Lung (tissue), 17 donors: ENCODE measurements at places on chromosomes 1 and 21. TPM values are rescaled to one million over a fixed set of nuclear protein-coding genes. Genes with fewer than 3 reads are reported as not detected.

DNA sequence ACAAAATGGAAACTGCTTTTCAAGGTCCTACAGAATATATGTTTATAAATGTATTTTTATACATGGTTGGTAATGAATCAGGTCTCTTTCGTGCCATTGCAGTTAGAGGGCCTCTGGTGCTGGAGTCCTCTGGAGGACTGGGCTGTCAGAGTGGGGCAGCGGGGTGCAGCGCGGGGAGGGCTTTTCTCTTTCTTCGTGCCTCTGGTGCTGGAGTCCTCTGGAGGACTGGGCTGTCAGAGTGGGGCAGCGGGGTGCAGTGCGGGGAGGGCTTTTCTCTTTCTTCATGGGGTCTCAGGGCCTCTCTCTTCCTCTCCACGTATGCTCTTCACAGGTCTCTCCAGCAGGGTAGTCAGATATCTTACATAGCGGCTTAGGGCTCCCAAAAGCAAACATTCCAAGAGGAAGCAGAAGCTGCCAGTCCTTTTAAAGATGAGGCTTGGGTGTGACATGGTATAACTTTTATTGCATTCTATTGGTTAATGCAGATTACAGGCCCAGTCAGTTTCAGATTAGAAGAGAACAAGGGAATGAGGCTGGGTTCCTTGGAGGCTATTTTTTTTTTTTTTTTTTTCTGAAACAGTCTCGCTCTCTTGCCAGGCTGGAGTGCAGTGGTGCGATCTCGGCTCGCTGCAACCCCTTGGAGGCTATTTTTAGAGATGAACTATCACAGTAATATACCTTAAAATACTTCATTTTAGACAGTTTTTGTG lies 13.1 kb downstream of the SDCCAG8 start:
- DNase-seq: no peak

CYP4X1 gene
- total RNA-seq: 20.4 TPM

DNA sequence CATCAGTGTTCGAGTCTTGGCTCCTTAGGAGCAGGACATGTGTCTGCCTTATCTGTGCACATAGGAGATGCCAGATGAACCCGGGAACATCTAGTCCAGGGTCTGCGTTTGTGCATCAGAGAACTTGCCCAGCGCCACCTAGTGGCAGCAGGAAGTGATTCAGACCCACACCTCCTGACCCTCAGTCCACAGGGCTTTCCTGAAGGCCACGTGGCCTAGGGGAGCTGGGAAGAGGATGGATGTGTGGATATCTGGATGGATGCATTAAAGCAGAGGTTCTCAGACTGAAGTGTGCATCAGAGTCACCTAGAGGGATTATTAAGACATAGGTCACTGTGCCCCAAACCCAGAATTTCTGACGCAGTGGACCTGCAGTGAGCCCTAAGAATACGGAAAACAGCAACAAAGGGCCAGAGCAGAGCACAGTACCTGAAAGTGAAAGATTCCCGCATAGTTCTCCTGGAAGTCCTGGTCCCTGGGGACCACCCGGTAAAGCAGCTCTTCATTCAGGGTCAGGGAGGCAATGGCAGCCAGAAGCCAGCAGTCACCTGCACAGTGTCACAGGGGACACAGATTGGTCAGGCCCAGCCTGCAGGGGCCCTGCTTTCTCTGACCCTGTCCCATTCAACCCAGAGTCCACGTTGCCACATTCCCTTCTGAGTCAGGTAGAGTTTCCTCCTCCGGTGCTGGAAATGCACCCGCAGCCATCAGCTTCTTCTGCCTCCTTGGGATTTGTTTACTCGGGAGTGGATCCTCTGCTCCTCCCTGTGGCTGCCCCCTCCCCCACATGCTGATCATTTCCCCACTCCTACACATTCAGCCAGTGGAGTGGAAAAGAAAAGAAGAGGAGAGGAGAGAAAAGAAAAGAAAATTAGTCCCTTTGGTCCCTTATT lies 37.0 kb downstream of the CAPN8 start:
- peak; percentile 52 for DNase-seq

- DNase-seq: no peak
Measured at GRCh38 chr1:1330366-1331067, 563 bp upstream of the TAS1R3 start.

OR2L13 gene
- total RNA-seq: not detected

ENSA gene
- 133 TPM for total RNA-seq

CYP4A22 gene
- total RNA-seq: 0.18 TPM

DNA sequence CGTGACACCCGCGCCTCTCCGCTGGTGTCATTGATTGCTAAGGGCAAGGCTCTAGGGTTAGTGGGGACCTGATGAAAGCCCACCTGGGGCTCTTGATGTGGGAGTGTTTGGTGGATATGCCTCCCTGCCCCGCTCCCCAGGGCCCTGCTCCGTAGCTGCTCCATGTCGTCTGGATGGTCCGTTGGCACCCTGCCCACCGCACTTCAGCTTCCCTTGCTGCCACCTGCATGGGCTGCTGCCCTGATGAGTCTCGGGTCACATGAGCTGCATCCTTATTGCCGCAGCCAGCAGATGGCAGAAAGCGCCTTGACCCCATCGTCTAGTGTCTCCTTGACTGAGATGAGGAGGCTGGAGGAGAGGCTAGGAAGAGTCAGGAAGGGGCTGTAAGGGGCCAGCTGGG lies 439.4 kb downstream of the CAMTA1 start:
- DNase-seq: no peak

MINDY1 gene
- total RNA-seq: 23.4 TPM

DNA sequence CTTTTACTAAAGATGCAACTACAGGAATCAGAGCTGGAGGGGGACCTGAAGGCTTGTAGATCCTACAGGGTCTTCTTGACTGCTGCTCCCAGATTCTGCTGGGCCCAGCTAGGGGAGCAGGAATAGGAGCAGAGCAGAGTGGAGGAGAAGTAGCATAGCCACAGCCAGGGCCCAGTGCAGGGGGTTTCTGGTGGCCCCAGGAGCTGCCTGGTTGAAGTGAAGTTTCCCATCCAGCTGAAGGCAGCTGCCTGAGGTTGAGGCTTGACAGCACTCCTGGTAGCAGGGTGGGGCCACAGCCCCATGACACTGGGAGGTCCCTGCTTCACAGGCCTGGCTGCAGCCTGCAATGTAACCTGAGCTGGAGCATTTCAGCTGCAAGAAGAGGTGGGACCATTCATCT lies 2.0 kb upstream of the INPP5B start:
- DNase-seq: no peak

DNA sequence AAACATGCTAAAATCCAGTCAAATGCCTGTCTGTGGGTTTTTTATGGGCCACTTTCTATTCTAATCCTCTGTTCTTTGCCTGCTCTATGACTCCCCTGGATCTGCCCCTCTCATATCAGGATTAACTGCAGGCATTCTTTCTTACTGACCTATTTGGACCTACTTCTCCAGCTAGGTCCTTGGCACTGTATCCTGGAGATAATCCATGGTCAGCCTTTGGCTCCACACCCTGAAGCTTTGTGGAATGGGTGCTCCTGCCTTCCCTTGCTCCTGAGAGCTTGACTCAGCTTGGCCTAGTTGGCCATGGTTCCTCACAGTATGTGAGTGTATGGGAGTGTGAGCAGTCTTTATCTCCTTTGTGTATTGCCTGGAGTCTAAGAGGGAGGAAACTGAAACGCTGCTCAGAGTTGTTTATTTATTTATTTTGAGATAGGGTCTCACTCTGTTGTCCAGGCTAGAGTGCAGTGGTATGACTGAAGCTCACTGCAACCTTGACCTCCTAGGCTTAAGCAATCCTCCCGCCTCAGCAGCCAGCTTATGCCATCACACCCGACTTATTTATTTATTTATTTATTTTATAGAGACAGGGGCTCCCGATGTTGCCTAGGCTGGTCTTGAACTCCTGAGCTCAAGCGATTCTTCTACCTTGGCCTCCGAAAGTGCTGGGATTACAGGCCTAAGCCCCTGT lies 28.7 kb upstream of the CDC14A start:
- no peak for DNase-seq

FAM72B gene
- 1.1 TPM for total RNA-seq

GRCh38 chr1:112840631-112841624 lies 115.1 kb downstream of the SLC16A1 start:
- no peak for DNase-seq

LRRIQ3 gene
- 1.4 TPM for total RNA-seq

DNA sequence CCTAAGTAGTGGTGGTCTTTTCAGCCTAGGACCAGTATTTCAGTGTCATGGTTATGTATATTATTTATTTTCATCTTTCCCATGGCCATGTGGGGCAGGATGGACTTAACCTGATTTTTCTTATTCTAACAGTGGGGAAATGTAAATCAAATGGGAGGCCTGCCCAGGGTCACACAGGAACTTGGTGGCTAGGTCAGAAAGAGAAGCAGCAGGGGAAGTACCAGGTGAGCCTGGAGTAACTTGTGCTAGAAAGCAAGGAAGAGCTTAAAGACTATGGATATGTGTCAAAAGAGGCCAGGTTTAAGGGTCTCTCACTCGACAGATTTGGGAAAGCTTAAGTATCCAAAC lies 936 bp downstream of the ZFP69B start:
- DNase-seq: no peak

GRCh38 chr1:206421616-206422340 lies 48.5 kb upstream of the IKBKE start:
- DNase-seq: no peak

DNA sequence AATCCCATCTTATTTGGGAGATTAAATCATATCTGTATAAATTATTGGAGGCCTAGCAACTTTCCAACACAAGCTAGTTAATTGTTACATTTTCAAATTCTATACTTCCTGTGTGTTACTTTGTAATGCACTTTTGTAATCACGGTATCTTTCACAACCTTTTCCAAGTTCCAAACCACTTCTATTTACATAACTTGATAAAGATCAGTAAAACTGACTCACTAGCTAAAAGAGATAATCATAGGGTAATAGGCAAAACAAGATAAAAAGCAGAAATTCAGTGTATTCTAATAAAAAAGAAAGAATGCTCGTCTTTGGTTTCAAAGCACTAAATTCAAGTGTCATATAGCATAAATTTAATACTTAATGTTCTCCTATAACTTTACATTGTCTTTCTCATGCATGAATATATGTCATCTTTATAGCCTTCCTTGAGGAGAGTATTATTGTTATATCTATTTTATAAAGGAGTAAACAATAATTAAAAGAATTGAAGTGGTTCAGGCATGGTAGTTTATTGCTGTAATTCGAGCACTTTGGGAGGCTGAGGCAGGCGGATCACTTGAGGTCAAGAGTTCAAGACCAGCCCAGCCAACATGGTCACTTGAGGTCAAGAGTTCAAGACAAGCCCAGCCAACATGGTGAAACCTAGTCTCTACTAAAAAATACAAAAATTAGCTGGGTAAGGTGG lies 66.4 kb downstream of the RGS13 start:
- DNase-seq: no peak

- no peak for DNase-seq
Measured at GRCh38 chr1:109369167-109369746, 28.5 kb downstream of the SORT1 start.

- DNase-seq: no peak
Measured at GRCh38 chr1:207134581-207134980, 30.5 kb downstream of the C4BPA start.

GRCh38 chr1:1033009-1033587 lies 13.2 kb downstream of the AGRN start:
- DNase-seq: peak; percentile 84

DNA sequence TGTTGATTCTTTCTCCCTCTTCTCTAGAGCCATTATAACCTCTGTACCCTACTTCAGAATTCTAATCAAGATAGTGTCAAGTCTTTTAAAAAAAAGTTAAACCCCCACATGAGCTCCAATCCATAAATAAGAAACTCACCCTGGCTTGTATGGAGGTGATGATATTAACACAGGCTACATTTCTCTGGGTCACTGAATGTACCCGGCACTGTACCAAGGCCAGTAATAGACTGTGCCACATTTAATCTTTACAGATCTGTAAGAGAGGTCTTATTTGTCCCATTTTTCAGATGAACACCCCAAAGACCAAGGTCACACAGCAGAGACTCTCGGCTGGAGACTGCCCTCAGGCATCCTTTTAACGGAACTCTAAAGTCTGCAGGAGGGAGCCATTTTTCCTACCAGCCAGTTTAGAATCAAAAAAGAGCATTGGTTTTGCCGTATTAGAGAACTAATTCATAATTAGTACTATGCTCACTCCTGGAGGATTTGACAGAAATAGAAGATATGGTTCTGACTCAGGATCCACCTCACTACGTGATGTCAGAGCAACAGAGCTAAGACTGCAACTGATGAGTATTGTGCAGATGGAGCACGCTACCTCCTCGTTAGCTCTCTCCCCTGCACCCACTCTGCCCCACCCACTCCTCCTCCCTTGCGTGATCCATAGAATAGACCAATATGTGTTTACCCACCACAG lies 217.2 kb upstream of the HOOK1 start:
- DNase-seq: no peak

DNA sequence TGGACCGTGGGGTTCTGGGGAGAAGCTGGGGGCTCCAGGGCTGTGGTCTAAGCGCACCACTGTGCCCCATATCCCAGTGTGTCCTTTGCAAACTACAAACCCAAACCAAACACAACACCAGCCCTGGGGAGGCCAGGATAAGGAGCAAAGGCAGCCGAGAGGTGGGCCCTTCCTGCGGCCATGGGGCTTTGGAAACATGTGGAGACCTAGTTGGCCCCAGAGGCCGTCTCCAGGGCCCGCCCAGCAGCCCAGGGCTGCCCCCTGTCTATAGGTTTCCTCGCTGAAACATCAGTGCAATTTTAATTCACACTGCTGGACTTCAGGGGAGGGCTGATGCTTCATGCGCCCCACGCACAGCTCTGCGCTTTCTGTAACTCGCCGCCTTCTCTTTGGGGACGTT lies 61.3 kb downstream of the PRDM16 start:
- DNase-seq: no peak
